ENCODE measurements at places on chromosomes 1 and 21. TPM values are rescaled to one million over a fixed set of nuclear protein-coding genes. Genes with fewer than 3 reads are reported as not detected.

The RC3H1 gene
- total RNA-seq, result 32.7 TPM

The OR2T33 gene
- not detected for total RNA-seq

The LCE1B gene
- not detected for total RNA-seq

The CFHR1 gene
- total RNA-seq, result not detected

The SYCP1 gene
- not detected for total RNA-seq

The MED8 gene
- total RNA-seq, result 42.8 TPM

The TRIM58 gene
- total RNA-seq, result 0.06 TPM
